ENCODE measurements at places on chromosomes 13 and 19. TPM values are rescaled to one million over a fixed set of nuclear protein-coding genes. Genes with fewer than 3 reads are reported as not detected.

The DPRX gene
- not detected for polyA plus RNA-seq

The TPGS1 gene
- polyA plus RNA-seq: 19.5 TPM

The ZNF317 gene
- 43.4 TPM for polyA plus RNA-seq

The CASP14 gene
- polyA plus RNA-seq: not detected

The NLRP7 gene
- not detected for polyA plus RNA-seq

The ZNF773 gene
- 11.4 TPM for polyA plus RNA-seq

The ZIC2 gene
- 0.27 TPM for polyA plus RNA-seq

The RAB8A gene
- 92.8 TPM for polyA plus RNA-seq

Data from renal pelvis (tissue), 12 donors.